Endothelial cell of umbilical vein (primary cell): ENCODE measurements at places on chromosomes 13 and 19. TPM values are rescaled to one million over a fixed set of nuclear protein-coding genes. Genes with fewer than 3 reads are reported as not detected.

DPY19L3 gene
- 39.3 and 39.5 TPM in 2 replicates for total RNA-seq

ZNF562 gene
- total RNA-seq = 22.3 and 27.0 TPM in 2 replicates

C5AR1 gene
- 0.49 TPM in 1 of 2 replicates, not detected in the other for total RNA-seq

IZUMO1 gene
- 1.2 TPM in 2 replicates for total RNA-seq

TEX26 gene
- total RNA-seq = not detected in 2 replicates

C2CD4C gene
- 0.37 and 0.38 TPM in 2 replicates for total RNA-seq

COMP gene
- total RNA-seq = not detected in 2 replicates

CRB3 gene
- total RNA-seq = not detected in 2 replicates

CYP2A6 gene
- total RNA-seq = not detected in 2 replicates

ADGRE3 gene
- not detected in 2 replicates for total RNA-seq
